ENCODE measurements at places on chromosomes 13 and 19. TPM values are rescaled to one million over a fixed set of nuclear protein-coding genes. Genes with fewer than 3 reads are reported as not detected.

- H3K4me1 ChIP-seq = peaks cover 4% of the 10 kb centered on the region
- no peak for DNase-seq
- H3K4me3 ChIP-seq = no peak overlapping the region
- no peaks in the 10 kb centered on the region for H3K36me3 ChIP-seq
- H3K27ac ChIP-seq = no peak overlapping the region
- H3K27me3 ChIP-seq = no peaks in the 10 kb centered on the region
Observed at GRCh38 chr13:113843063-113843654, 20.7 kb downstream of the GAS6 start.

GRCh38 chr19:40682431-40682964 is 8.0 kb downstream of the NUMBL start:
- no peak overlapping the region for H3K4me3 ChIP-seq
- H3K4me1 ChIP-seq = no peaks in the 10 kb centered on the region
- no peak overlapping the region for H3K27ac ChIP-seq
- no peak for DNase-seq
- no peaks in the 10 kb centered on the region for H3K27me3 ChIP-seq
- H3K36me3 ChIP-seq = peaks cover 16% of the 10 kb centered on the region

GRCh38 chr19:43469160-43469480 is 3.7 kb upstream of the LYPD3 start:
- no peak overlapping the region for H3K4me3 ChIP-seq
- no peaks in the 10 kb centered on the region for H3K36me3 ChIP-seq
- H3K27me3 ChIP-seq = peaks cover 11% of the 10 kb centered on the region
- H3K27ac ChIP-seq = no peak overlapping the region
- no peak for DNase-seq

DNA sequence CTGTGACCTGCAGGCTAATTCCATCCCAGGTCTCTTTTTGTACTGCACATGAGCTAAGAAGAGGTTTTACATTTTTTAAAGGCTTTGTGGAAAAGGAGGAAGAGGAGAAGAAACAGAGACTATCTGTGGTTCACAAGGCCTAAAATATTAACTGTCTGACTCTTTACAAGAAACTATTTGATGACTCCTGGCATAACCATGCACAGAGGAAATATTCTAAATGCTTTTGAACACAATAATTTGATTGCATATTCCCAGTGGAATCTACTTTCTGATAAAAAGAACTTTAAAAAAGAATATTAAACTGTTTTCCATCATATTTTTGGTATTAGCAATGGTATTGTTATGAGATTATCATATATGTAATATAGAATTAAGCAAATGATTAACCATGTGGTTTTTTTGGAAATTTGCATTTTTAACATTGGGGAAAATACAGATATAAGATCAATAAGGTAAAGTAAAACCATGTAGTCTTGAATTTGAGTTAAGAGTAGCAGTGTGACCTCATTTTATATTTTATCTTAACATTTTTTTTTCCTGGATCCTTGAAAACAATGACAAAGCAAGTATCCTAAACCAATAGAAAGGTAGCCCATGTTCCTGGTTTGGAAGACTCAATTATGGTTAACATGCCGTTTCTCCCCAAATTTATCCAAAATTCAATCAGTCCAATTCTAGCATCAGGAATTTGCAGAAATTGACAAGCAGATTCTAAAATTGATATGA is 251.0 kb downstream of the UQCRFS1 start:
- H3K36me3 ChIP-seq = no peaks in the 10 kb centered on the region
- no peak overlapping the region for H3K27ac ChIP-seq
- H3K4me1 ChIP-seq = no peaks in the 10 kb centered on the region
- no peak overlapping the region for H3K4me3 ChIP-seq
- H3K27me3 ChIP-seq = peaks cover 2% of the 10 kb centered on the region
- DNase-seq = no peak

DNA sequence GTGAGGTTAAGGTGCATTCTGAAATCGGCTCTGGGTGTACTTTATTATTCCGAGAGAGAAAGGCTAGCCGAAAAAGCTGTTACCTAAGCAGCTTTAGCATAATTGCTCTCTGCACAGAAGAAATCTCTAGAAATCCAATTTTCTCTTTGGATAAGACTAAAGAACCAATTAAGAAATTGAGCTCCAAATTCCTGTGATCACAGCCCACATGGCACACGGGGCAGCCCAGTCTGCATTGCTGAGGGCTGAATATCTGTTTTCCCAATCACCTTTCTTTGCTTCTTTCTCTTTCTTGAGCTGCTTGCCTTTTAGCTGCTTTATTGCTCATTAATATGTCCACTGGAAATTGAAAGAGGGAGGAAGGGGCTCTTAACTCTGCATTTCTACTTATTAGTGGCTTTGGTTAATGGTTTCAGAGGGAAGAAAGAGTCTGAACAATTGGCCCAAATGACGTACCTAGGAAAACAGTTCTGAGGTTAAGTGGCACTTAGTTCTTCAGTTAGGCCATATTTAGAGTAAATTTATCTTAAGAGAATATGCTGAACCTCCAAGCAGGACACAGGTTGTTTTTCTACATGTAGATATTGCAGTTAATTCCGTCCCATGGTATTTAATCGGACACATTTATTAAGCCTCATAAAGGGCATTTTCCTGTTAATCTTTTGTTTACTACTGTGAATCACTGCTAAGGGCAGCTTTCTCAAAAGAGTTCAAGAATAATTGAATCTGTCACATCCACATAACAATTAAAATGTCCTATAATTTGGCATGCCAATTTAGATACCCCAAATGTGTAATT is 265.7 kb downstream of the ABCC4 start:
- no peaks in the 10 kb centered on the region for H3K27me3 ChIP-seq
- no peak overlapping the region for H3K27ac ChIP-seq
- H3K4me1 ChIP-seq = no peaks in the 10 kb centered on the region
- peaks cover 3% of the 10 kb centered on the region for H3K36me3 ChIP-seq
- DNase-seq = no peak
- no peak overlapping the region for H3K4me3 ChIP-seq

DNA sequence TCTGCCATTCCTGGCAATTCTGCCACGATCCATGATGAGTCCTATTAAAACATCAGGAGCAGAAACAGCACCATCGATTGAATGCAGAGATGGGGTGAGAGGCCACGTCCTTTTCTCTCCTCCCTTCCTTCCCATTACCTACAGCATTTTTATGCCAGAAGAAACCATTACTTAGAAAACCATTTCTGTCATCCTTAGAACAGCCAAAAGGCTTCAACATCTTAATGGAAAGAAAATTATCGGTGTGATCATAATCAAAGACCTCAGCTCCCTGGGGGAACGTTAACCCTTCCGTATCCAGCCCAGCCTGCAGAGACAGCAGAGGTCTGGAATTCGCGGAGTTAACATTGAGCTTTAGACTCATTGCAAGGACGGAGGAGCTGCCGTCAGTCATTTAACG is 56.0 kb upstream of the SIAH3 start:
- H3K27ac ChIP-seq = no peak overlapping the region
- no peak for DNase-seq
- no peaks in the 10 kb centered on the region for H3K36me3 ChIP-seq
- no peaks in the 10 kb centered on the region for H3K27me3 ChIP-seq
- H3K4me1 ChIP-seq = peaks cover 12% of the 10 kb centered on the region

DNA sequence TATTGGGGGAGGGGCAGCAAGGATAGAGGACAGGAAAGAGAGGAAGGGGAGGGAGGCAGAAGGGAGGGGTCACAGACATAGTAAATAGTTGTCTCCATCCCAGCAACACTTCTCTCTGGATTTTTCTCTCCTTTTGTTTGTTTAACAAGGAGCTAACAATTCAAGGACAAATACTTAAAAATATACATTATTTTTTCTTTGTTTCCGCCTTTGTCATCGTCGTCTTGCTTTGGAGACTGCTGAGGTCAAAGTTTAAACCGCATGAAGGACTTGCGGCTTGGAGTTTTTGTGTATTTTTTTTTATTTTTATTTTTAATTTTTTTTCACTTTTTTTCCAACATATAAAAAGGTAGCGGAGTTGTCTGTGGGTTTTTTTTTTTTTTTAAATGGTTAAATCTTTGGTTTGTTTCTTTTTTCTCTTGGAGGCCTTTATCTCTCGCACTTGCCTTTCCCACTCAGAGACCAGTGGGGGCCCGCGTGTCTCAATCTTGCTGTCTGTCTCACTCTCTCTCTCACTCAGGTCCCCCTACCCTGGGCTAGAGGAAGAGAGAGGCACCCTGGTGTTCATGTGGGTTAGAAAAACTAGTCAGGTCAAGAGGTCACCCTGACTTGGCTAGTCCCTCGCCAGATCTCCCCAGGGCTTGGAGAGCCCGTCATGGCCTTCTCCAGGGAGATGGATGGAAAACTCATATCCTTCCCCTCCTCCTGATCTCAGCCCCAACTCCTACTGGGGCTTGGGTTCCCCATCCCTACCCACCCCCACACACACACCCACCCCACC is 11.0 kb downstream of the ZNF574 start:
- no peaks in the 10 kb centered on the region for H3K27me3 ChIP-seq
- no peak overlapping the region for H3K4me3 ChIP-seq
- H3K4me1 ChIP-seq = peaks cover 10% of the 10 kb centered on the region
- peaks cover 4% of the 10 kb centered on the region for H3K36me3 ChIP-seq
- DNase-seq = no peak

- no peak for DNase-seq
- H3K27ac ChIP-seq = no peak overlapping the region
- no peaks in the 10 kb centered on the region for H3K27me3 ChIP-seq
- H3K4me1 ChIP-seq = peaks cover 4% of the 10 kb centered on the region
- no peak overlapping the region for H3K4me3 ChIP-seq
- H3K36me3 ChIP-seq = peaks cover 13% of the 10 kb centered on the region
Observed at GRCh38 chr19:37306383-37306963, 64.4 kb upstream of the ZNF527 start.

GRCh38 chr19:49326165-49326704 is 1.2 kb upstream of the SLC6A16 start:
- peaks cover 5% of the 10 kb centered on the region for H3K4me1 ChIP-seq
- H3K4me3 ChIP-seq = no peak overlapping the region
- H3K36me3 ChIP-seq = peaks cover 48% of the 10 kb centered on the region
- no peak overlapping the region for H3K27ac ChIP-seq

GRCh38 chr13:49298416-49298815 is 50.7 kb downstream of the CDADC1 start:
- H3K36me3 ChIP-seq = peaks cover 2% of the 10 kb centered on the region
- H3K27ac ChIP-seq = no peak overlapping the region
- H3K4me1 ChIP-seq = peaks cover 45% of the 10 kb centered on the region
- H3K4me3 ChIP-seq = no peak overlapping the region

DNA sequence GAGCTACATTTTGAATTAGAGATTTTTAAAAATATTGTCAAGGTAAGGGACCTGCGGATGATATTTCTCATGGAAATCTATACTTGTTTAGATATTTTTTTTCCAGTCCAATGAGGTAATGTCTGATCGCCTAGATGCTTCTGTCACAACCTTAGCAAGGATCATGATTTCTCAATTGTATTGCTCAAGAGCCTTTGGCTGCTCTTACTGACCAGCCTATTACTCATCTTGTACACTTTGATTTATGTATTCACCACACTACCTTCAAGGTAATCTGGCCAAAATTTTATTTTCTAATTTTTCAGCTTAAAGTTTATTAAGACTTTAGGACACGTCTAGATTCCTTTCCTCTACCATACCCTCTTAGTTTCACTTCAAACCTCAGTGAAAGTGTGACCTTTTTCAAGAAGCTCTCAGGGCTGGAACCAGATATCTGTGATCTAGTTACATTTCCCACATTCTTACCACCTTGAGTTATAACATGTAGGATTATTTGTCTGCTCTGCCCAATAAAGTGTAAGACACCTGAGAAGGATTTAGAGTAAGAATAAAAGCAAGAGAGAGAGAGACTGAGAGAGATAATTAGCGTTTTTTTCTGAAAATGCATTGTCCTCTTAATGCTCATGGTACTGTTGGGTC is 197.1 kb downstream of the ITGBL1 start:
- H3K36me3 ChIP-seq = no peaks in the 10 kb centered on the region

Gene TEX30
- total RNA-seq = 22.7 TPM

Gene GAS6
- total RNA-seq = 7.7 TPM

Gene IZUMO4
- 5.6 TPM for total RNA-seq

Gene KIR3DL2
- not detected for total RNA-seq

Gene ZNF738
- total RNA-seq = 71.1 TPM

Gene GJB6
- not detected for total RNA-seq

Gene ZNF534
- not detected for total RNA-seq

Gene RNF17
- not detected for total RNA-seq

Gene CYP4F2
- not detected for total RNA-seq
